ENCODE measurements at places on chromosomes 4 and X.

DNA sequence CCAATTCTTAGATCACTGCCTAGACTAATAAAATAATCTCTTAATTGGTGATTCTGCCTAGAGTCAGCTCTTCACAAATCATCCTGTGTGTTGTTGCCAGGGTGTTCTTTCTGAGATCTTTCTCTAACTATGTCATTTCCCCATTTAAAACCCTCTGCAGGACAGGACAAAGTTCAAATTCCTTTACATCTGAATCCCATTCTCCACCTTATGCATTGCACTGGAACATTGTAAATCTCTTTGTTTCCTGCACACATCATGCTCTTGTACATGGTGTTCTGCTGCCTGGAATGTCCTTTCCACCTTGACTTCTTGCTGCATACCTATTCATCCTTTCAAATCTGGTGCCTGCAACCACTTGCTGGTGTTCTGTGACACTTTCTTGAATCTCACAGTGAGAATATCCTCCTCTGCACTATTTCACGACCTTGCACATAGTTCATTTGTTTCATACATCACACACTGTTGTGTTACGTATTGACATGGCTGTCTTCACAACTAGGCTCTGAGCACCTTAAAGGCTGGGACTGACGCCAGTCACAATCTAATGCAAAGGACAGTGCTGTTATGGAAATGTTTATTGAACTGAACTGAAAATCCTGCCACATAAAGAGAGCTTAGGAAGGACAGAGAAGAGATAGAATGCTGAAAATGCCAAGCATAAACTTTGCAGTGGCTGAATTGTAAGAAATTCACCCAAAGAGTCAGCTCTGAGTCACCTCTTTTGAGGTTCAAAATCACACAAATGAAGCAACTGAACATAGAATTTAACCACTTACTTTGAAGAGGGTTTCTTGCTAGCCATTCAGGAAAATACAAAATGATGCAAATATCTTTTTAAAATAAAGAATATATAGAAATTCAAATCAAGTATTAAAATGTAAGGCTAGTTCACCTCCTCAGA is 26.4 kb upstream of the SMIM14 start:
- DNase-seq, result no peak

DNA sequence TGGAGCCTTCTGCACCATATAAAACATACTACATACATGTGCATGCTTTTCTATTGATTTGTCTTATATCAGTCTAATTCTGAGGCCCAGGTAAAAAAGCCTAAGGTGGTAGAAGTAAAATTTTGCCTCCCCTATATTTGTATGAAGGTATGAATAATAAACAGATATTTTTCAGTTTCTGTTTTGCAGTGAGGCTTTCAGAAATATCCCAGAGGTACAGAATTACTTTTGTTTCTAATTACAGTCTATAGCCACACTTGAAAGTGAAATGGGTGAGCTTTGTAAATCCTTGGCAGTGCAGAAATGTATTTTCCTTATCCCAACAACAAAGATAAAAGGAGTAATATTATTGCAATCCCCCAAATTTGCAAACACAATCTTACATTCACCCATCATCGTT is 59.5 kb downstream of the DDX60 start:
- DNase-seq, result no peak

GRCh38 chrX:150192816-150193215 is 170.3 kb upstream of the MAMLD1 start:
- DNase-seq, result no peak

GRCh38 chr4:119506806-119507205 is 121.8 kb downstream of the PDE5A start:
- DNase-seq, result no peak

DNA sequence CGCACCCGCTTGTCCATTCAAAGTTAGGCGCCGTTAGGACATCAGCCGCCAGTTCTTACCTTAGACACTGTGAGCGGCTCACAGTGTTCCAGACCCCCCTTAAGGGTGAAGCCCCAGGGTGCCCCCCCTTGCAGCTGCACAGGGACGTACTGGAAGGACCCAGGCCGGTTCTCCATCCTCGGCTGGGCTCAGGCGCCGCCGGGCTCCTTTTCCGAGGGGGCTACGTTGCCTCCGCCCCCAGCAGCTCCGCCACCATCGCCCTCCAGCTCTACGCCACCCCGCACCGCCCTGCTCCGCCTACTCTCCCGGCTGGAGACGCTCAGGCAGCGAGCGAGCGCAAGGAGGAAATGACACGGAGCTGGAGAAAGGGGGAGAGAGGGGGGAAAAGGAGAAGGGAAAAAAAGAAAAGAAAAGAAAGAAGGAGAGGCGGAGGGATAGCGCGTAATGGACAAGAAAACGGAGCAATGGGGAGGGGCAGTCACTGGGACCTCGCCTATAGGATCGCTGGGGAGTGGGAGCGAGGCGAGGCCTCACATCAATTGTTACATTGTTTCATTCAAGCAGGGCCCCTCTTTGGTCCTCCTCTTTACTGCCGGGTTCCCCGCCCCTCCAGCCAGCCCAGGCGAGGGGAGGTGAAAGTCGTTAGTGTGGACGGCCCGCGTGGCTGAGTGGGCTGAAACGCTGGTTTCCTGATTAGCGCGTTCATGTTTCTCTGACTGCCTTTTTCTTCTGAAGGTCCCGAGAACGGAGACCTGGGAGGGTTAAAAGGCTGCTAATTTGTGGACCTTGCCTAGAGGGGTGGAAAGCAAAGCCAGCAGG is at the start of gene SHROOM4:
Gene SHROOM4 (minus strand): TSS at position 352 of the 819 bp plus-strand sequence. CDS start 176 bp downstream, at position 176.
- DNase-seq, result no peak

Measured in GM10248 (cell line).